Activated CD4-positive, CD25-positive, alpha-beta regulatory T cell treated with anti-CD3 and anti-CD28 coated beads, Interleukin-2, amount 50 U/mL, for 24 hours (primary cell): ENCODE measurements at places on chromosomes 7 and 10.

DNA sequence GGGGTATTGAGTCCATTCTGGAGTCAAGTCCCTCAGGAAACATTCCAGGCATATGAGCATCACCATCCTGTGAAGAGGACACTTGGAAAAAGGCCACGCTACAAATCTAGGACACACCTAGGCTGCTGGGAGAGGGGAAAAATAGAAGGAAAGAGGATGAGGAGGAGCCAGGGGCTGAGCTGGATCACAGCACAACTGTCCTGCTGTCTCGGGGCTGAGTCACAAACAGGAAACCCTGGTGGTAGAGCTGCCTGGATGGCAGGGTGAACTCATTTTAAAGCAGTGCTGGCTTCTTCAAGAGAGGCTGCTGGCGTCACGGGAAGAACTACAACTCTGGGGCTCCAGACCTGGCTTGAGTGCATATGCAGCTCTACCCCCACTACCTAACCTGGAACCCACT is 151.5 kb downstream of the RNF216 start:
- ATAC-seq = no peak

DNA sequence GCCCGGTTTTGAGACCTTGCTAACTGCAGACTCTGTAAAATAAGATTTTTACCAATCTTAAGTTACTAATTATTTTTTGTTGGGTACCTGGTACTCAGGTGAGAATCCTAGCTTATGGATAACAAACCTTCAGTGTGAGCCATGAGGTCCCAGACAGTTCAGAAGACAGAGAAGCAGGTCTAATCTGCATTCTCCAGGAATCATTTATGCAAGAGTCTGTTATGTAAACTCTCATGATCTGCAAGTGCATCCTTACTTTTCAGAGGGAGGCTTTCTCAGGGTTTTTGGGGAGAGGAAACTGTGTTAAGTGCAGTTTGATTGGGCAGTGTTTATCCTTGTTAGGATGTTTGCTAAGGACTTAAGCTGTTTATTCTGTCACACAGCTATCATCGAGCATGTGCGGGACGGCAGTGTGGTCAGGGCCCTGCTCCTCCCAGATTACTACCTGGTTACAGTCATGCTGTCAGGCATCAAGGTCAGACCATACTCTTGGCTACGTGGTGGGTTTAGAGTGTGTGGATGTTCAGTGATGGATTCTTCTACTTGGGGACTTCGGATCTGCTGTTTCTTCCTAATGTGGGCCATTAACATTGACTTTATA is 50.2 kb downstream of the SND1 start:
- ATAC-seq = no peak

DNA sequence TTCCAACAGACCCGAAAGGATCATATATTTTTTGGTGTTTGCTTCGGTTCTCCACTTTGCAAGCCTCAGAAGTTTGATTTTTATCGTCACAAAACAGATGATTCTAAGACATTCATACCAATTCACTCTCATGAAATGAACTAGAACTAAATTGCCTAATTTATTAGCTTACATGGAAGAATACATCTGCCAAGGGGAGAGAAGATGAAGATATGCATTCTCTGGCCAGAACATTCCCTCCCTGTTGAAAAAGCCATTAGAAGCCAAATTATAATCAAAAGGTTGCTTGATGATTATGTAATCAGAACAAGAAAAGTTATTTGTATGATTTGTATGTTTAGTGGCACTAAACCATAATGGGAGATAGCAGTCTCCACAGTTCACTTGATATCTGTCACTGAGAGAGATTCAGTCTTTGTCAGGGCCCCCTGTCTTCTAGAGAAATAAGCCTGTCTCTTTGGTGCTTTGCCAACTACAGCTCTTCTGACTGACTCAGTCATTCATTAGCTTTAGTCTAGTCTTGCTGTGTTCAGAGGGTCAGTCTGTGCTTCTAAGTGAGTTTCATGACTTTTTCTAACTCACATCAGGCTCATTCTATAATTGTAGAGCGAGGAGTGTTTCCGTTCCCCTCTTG is 95.3 kb upstream of the GNAI1 start:
- ATAC-seq = no peak

DNA sequence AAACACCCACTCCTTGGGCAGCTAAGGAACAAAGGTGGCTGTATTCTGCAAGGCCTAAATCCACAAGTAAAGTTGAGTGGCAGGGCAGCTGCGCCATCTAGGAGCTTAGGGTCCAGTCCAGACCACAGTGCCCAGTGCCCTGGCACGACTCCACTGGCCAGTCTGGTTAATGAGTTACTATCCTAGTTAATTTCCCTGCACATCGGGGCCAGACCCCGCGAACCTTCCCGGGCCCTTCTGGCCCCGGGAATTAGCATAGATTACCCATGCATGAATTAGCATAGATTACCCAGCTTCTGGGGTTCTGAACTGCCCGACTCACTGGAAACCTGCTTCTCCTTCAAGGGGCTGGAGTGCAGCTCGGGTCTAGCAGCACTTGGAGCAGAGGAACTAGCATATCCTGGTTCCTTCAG is 3.2 kb upstream of the EMX2 start:
- ATAC-seq = no peak

GRCh38 chr7:135193615-135194081 is 17.7 kb downstream of the WDR91 start:
- no peak for ATAC-seq

GRCh38 chr7:140618306-140618705 is 22.3 kb downstream of the DENND2A start:
- no peak for ATAC-seq

DNA sequence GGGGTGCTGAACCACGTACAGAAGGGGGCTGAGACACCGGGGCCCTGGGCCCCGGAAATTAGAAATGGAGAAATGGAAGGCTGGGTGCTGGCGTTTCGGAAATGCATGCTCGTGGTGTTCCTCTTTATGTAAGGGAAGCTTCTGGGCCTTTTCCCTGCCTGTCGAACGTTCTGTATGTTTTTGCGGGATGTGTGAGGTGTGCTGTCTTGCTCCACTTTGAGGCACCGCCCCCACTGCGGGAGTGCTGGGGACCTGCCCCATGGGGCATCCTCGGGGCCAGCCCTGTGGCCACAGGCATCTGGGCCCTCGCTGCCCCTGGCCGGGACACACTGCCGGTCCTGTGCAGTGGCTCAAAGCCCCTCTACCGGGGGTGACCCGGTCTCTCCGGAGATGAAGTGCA is 1.7 kb upstream of the VENTX start:
- ATAC-seq = no peak

DNA sequence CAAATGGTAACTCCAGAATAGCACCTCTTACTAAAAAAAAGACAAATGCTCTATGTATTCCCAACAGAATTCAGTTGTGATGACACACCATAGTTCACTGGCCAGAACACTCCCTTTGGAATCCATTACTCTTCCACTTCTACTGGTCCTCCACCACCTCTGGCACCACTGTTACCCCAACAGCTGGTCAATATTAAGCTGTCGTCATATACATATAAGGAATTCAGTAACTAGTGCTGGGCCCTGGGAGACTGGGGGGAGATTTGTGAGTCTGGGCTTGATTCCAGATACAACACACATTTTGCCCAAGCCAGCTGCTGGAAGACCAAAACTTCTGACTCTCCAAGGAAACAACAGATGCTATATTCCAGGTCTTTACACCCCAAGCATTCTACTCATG is 26.0 kb upstream of the ITGA8 start:
- no peak for ATAC-seq

- no peak for ATAC-seq
These were observed 10.5 kb downstream of the C10orf53 start for GRCh38 chr10:49689882-49690510.

- ATAC-seq = no peak
These were observed 113.0 kb upstream of the DIP2C start for GRCh38 chr10:802506-802905.

GRCh38 chr7:90224195-90224594 is 12.7 kb downstream of the STEAP2 start:
- no peak for ATAC-seq

GRCh38 chr7:23347033-23347681 is 48.0 kb downstream of the MALSU1 start:
- no peak for ATAC-seq

DNA sequence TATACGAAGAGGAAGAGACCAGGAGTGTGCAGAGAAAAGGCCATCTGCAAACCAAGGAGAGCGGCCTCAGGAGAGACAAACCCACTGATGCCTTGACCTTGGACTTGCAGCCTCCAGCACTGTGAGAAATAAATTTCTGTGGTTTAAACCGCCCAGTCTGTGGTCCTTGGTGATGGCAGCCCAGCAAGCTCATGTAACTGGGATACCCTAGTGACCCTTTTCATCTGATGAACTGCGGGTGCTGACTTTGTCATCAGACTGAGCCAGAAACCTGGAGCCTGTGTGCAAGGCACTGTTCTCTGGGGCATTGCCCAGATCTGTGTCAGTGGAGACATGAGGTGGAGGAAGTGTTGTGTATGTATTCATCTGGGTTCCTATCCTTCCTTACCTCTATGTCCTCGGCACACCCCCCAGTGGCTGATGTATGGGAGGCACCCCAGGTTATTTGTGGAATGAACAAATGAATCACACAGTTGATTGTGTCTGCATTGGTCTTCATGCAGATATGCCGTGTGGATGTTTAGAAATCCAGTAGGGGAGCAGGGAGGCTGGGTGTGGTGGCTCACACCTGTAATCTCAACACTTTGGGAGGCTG is 64.5 kb upstream of the BTBD16 start:
- no peak for ATAC-seq

GRCh38 chr7:83769407-83769806 is 120.5 kb upstream of the SEMA3E start:
- ATAC-seq = no peak

GRCh38 chr10:84158061-84158460 is 15.5 kb upstream of the GPR15LG start:
- no peak for ATAC-seq

GRCh38 chr7:101633511-101633910 is 4.4 kb upstream of the MYL10 start:
- no peak for ATAC-seq

- ATAC-seq = no peak
These were observed 94.9 kb upstream of the DLX6 start for GRCh38 chr7:96910486-96910885.

- no peak for ATAC-seq
These were observed 60.2 kb downstream of the SEMA3E start for GRCh38 chr7:83588602-83589240.

DNA sequence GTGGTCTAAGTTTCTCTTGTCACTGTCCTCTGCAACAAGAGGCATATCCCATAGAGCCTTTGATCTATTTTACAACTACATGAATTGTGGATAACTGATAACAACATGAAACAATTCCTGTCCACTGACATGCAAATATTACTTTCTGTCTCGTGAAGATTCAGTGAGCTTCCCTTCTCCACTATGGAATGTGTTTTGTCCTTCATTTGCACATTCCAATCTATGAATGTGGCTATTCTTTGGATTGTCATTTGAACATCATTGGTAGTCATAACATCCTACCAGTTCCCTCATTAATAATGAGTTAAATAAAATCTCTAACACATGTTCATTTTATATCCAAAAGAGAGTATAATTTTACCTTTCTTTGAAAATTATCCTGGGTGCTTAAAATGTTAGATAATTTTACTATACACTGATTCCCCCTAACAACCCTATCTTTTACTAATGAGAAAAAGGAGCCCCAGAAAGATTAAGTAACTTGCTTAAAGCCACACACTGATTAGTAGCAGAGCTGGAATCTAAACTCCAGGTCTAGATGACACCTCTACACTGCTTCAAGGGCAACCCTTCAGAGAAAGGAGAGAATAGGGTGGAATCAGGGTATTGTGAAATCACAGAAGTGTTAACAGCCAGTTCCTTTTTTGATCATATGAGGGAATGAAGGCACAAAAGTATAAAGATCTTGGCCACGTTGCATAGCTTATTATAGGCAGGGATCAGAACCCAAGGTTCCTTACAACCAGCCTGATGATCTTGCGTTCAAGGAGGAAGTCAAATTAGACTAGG is 39.1 kb downstream of the PDE1C start:
- no peak for ATAC-seq

- ATAC-seq = no peak
These were observed 15.6 kb downstream of the MBL2 start for GRCh38 chr10:52756966-52757365.

DNA sequence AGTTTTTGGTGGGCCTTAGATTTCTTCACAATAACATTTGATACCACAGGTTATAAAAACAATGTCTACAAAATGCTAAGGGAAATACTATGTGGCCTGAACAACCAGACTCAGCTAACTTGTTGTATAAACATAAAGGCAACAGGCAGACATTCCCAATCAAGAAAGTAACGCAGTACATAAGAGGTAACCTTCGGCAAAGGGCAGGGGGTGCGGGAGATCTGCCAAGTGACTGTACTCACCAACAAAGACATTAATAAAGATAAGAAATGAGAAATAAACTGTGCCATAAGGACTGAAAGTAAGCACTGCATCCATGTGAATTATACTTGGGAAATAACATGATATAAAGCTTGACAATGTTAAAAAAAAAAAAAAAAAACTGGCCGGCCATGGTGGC is 15.4 kb downstream of the NSUN6 start:
- ATAC-seq = no peak

- ATAC-seq = no peak
These were observed 546.4 kb downstream of the TNS3 start for GRCh38 chr7:47035522-47035921.

GRCh38 chr7:50782375-50783208 is at the start of gene GRB10:
TSS of gene GRB10 (minus strand) at chr7:50782896. CDS start at chr7:50732322, 50,574 bp downstream.
- ATAC-seq = no peak
